Cardiac atrium fibroblast (primary cell): ENCODE measurements at places on chromosomes 11 and 22. TPM values are rescaled to one million over a fixed set of nuclear protein-coding genes. Genes with fewer than 3 reads are reported as not detected.

The MUC2 gene
- not detected in 2 replicates for total RNA-seq

The NTM gene
- total RNA-seq, result 1.9 and 5.4 TPM in 2 replicates

The MS4A6E gene
- total RNA-seq, result not detected in 2 replicates

The RIBC2 gene
- total RNA-seq, result 0.32 TPM in 1 of 2 replicates, not detected in the other

The CYTH4 gene
- not detected in 2 replicates for total RNA-seq

The RASL10A gene
- not detected in 2 replicates for total RNA-seq

The SPON1 gene
- 30.7 and 52.2 TPM in 2 replicates for total RNA-seq

The DEPDC5 gene
- 2.5 and 2.8 TPM in 2 replicates for total RNA-seq

The DGCR6 gene
- total RNA-seq, result 1.1 and 1.4 TPM in 2 replicates

The SYT8 gene
- total RNA-seq, result 6.0 TPM in 1 of 2 replicates, not detected in the other

The MS4A12 gene
- not detected in 2 replicates for total RNA-seq

The DKK3 gene
- total RNA-seq, result 61.9 and 77.9 TPM in 2 replicates
